ENCODE measurements at places on chromosomes 4 and X.

GRCh38 chr4:119231491-119231890, 19.0 kb downstream of the USP53 start:
- DNase-seq: no peak

DNA sequence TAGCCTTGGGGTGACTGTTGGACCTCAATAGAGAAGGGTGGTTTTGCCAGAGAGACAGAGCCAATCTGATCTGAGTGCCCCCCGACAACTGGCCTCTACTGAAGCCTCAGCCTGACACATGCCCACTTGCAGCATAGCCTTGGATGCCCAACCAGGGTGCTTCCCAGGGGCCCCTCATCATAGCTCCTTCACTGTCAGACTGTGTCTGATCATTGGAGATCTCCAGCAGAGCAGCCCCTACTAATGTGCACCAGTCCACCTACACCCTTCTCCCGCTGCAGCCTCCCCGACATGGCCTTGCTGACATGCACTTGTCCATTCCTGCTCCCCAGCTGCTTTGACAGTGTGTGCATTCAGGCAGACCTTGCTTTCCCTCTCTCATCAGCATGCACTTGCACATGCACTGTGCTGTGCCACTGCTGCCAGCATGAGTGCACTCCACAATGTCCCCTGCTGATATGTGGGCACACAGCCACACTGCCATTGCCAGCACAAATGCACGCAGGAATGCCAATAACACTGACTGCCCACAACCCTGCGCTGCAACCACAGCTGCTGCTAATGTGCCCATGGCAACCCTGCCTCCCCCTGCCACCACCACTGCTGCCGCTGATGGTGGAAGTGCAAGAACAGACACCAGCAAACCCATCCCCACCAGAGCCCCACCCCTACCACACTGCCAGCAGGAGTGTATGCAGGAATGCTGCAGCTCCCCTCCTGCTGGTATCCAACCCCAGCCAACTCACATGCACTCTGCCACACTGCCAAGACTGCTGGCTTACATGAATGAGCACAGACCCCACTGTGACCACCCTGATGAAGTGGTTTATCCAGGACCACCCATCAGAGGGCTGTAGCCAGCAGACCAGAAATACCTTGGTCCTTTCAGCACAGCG, 68.1 kb upstream of the ZMAT1 start:
- DNase-seq: no peak

- no peak for DNase-seq
Measured at GRCh38 chrX:119008110-119008744, 33.8 kb downstream of the LONRF3 start.

GRCh38 chr4:52659722-52660261, 691 bp upstream of the USP46 start:
- peak; percentile 68 for DNase-seq

- DNase-seq: no peak
Measured at GRCh38 chr4:1376391-1376840, 29.4 kb downstream of the UVSSA start.

DNA sequence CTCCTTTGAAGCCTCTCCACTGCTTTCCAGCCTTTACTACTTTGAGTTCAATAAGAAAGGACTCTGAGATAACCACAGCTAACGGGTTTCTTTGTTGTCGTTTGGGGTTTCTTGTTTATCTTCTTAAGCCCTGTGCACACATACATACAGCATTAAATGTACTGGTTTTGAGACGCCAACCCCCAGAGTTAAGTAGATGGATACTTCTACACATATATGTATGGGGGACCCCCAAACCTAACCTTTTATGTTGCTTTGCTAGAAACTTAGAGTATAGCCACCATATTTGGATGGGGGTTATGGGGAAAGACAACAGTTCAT, 697 bp downstream of the CEP135 start:
- DNase-seq: no peak

- no peak for DNase-seq
Measured at GRCh38 chr4:77861495-77861894, 1.1 kb upstream of the MRPL1 start.

DNA sequence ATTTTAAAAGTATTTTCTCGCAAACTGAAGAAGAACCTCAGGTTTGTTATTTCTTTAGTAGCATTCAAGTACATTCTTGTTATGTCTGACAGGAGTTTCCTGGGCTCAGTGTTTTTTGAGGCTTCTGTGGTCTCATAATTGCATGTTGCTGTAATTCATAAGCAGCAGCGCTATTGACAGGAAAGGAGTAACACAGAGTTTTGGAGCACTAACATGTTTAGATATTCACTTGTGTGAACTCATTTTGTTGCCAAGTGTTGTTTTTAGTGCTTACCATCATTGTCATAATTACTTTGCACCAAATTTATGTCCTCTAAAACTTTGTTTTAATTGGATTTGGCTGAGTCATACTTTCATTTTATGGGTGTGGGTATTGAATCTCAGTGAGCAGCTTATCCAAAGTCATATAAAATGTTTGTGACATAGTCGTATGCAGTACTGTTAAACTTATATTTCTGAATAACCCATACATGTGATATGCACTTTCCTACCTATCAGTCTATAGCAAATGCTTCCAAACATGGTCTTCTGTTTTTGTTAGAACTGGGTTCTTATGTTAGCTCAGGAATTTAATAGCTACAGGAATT, 358.7 kb upstream of the CTSO start:
- no peak for DNase-seq

GRCh38 chr4:52106191-52106590, 55.1 kb downstream of the SPATA18 start:
- DNase-seq: no peak

DNA sequence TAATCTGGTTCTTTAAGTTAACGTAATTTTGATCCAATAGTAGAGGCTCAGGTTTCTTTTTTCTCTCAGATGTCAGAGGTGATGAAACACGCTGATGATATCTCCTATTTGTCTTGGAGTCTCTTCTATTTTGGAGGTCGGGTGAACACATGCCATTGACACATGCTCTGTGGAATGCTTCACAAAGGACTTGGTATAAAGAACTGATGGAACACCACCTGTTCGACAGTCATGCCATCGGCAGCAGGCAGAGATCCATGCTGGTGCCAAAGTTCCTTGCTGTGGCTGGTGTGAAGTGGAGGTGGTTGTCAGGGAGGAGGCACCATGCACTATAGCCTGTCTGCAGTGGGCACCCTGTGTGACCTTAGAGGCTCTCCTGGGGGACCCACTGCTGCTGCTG, 94.9 kb downstream of the ATP8A1 start:
- DNase-seq: no peak

- DNase-seq: no peak
Measured at GRCh38 chrX:633985-634958, 3.7 kb downstream of the SHOX start.

- no peak for DNase-seq
Measured at GRCh38 chr4:10875144-10875799, 190.7 kb upstream of the CLNK start.

- DNase-seq: no peak
Measured at GRCh38 chr4:149791851-149792250, 23.8 kb downstream of the IQCM start.

- no peak for DNase-seq
Measured at GRCh38 chr4:82823062-82823461, 24.5 kb upstream of the SCD5 start.

- DNase-seq: no peak
Measured at GRCh38 chr4:3656416-3657356, 109.5 kb upstream of the ADRA2C start.

- DNase-seq: no peak
Measured at GRCh38 chr4:148108766-148109165, 333.4 kb downstream of the NR3C2 start.

DNA sequence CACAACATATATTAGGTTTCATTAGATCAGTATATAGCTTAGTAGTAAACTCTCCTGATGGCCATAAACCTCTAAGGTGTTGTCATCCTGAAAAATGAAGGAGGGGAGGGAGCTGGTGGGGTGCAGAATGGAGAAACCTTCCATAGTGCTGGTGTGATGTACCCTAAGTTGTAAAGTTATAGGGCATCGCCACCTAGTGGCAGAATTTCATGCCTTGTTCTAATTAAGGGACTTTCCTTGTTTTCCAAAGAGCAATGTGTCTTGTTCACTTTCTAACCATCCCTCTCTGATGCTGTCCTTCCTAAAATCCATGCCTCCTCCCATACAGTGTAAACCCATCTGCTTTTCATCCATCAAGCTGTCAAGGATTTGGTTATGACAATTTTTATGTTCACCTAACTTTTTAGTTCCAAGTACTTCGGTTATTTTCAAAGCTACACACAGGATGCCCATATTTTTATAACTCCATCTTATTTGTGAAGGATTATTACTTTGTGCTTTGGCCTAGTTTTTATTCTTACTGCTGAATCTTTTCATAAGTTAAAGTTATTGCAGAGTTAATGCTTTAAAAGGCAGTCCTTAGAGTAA, 4.5 kb downstream of the NBDY start:
- peak; percentile 17 for DNase-seq
